Effector CD4-positive, alpha-beta T cell (primary cell): ENCODE measurements at places on chromosomes 4 and X.

- DNase-seq = no peak
These were observed 190.4 kb downstream of the RBMX2 start for GRCh38 chrX:130592204-130592603.

GRCh38 chrX:861340-861890, 230.8 kb downstream of the SHOX start:
- no peak for DNase-seq

- DNase-seq = no peak
These were observed 16.0 kb downstream of the CRLF2 start for GRCh38 chrX:1196436-1196835.

- DNase-seq = no peak
These were observed 18.3 kb downstream of the CD99L2 start for GRCh38 chrX:150879855-150880807.

GRCh38 chr4:55066018-55066417, 59.4 kb downstream of the KDR start:
- no peak for DNase-seq

GRCh38 chr4:177948853-177949252, 506.6 kb upstream of the AGA start:
- DNase-seq = no peak
